ENCODE measurements at places on chromosomes 2 and 18.
A peak's percentile ranks its signal among the peaks of the same experiment; 100 is the strongest.

DNA sequence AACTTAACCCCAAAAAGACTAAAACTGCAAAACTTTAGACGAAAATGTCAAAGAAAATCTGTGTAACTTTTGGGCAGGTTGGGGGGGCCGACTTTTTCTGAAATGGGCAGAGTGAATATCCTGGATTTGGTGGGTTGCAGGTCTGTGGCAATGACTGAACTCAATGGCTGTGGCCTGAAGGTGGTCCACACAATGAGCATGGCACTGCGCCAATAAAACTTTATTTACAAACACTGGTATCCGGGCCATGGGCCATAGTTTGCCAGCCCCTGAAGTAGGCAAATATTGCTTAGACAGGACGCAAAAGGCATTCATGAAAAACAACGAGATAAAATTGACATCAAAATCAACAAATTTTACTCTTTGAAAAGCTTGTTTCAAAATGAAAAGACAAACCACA is 66.2 kb downstream of the RTP5 start:
- DNase-seq = no peak

GRCh38 chr2:161400076-161400475 is 16.0 kb upstream of the TBR1 start:
- DNase-seq = no peak

DNA sequence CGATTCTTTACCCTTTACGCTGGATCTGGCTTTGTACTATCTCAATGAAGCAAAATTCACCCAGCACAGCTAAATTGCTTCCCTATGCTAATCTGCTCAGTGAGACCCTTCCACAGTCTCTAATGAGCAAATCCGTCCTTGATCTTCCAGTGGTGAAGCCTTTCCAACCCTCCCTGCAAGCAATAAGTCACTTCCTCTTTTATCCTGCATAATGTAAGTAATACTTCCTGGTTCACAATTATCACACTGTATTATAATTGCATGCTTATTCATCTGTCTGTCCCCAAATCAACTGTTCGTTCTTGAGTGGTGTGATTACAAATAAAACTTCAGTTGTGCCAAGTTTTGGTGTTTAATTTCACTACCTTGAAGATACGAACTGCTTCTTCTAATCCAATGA is 404.0 kb downstream of the ADCYAP1 start:
- DNase-seq = no peak

DNA sequence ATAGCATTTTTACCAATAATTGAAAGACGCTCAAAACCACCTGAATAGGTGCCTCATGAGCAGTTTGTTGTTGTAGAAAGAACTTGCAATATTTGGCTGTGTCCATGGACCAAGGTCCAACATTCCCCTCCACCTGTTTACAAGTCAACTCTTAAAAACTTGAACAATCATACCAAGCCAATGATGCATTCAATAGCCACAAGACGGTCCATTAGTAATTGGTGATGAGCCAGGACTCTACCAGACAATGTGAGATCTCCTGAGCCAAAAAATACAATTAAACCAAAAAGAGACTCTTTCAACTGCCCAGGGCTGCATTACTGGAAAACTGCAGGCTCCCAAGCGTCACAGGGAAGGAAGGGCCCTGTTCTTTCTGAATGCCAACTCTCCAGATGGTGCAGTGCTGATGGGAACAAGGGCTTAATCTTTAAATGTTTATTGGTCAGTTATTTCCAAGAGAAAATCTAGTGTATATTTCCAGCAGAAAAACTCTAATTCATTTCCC is 118.8 kb upstream of the EPB41L3 start:
- DNase-seq = no peak

GRCh38 chr2:134522496-134523455 is 196.0 kb downstream of the TMEM163 start:
- no peak for DNase-seq

DNA sequence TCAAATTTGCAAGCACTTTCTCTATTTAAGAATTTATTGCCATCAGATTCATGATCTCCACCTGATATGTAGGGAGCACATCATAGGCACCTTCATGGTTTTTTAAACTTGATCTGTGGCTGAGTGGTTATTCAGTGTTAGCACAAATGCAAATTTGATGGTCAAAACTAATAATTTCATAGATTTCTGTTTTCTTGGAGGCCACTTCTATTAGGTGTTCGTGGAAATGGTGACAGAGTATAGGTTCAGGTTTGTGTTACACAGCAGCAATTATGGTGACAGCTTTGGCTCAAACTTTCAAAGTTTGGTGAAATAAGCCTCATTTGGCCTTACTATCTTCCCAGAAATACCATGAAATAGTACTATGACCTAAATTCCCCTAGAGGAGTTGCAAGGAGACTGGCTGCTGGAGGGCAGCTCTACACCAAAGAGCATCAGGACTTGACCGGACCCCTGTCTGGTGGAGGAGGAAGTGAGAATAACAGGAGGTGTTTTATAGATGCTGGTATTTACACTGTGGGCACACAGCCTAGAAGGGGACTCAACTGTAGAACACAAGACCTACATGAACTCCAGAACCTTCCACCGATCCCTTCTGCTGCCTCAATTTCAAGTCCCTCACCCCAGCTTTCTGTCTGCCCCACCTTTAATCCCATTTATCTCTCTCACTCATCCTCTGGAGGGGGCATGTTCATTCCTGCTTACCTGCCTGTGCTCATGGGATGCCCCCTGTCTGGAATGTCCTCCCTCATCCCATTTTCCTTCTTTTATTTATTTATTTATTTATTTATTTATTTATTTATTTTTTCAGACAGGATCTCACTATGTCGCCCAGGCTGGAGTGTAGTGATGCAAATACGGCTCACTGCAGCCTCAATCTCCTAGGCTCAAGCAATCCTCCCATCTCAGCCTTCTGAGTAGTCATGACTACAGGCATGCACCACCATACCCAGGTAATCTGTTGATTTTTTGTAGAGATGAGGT is 132.9 kb upstream of the SIX2 start:
- DNase-seq = no peak

DNA sequence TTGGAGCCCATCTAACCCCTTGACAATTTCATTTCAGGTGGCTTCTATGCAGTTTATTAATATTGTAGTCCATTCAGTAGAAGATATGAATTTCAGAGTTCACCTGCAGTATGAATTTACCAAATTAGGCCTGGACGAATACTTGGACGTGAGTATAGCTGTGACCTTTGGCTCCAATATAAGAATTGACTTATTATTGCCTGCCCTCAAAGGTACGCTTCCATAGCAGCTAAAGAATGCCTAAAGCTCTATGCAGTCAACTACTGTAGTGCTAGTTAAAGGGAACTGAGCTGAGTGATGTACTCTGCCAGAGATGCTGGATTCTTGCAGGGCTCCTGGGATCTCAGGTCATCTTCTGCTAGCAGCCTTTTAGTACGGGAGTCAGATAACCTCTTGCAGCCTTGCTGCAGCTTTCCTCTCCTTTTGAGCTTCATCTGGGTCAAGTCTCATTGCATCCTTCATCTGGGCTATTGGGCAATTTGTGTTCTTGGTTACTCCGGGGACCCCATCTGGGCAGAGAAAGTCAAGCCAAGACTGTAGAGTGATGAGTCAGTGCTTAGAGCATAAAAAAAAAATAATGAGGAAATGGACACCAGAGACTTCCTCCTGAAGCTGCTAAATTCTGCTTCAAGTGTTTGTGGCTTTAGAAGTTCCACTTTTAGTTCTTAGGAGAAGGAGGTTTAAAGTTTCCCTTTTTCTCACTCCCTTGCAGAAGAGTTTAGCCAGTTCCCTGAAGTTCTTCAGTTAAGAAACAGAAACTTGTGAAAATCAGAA is 105.6 kb downstream of the PRPF40A start:
- no peak for DNase-seq

DNA sequence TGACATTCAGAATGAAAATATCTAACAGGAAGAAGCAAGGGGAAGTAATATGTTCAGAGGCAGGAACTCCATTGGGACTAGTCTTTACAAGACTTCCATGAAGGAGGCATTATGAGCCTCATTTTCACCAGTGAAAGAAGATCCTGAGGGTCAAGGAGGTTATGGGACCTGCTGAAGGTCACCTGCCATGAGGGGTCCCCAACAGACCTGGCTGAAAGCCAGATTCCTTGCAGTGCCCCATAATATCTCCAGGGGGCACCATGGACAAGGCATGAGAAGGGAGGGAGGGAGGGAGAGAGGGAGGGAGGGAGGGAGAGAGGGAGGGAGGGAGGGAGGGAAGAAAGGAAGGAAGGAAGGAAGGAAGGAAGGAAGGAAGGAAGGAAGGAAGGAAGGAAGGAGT is 27.9 kb downstream of the XDH start:
- no peak for DNase-seq

- DNase-seq = no peak
Observed at GRCh38 chr2:197453914-197454398, 604 bp downstream of the COQ10B start.

- DNase-seq = no peak
Observed at GRCh38 chr2:7280790-7281189, 363.6 kb downstream of the RNF144A start.

- DNase-seq = no peak
Observed at GRCh38 chr18:63258749-63259566, 60.6 kb downstream of the BCL2 start.

- DNase-seq = no peak
Observed at GRCh38 chr2:12755384-12755783, 38.6 kb downstream of the TRIB2 start.

DNA sequence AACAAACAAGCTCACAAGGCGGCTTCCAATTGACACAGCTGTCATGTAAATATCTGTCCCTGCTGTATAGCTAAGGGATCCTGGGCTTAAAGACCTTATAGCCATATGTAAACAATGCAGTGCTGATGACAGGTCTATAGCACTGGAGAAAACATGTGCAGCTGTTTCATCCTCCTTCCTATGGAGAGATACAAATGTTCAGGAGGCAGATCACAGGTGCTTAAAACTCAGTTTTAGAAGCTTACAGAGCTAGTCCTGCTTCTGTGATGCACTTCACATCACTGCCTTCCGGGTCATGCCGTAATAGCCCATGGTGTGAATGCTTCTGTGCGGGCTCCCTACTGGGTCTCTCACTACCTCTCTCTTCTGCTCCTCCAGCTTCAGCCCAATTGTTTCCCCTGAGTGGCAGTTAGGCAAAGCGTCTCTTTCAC is 262.4 kb upstream of the CHST9 start:
- no peak for DNase-seq

DNA sequence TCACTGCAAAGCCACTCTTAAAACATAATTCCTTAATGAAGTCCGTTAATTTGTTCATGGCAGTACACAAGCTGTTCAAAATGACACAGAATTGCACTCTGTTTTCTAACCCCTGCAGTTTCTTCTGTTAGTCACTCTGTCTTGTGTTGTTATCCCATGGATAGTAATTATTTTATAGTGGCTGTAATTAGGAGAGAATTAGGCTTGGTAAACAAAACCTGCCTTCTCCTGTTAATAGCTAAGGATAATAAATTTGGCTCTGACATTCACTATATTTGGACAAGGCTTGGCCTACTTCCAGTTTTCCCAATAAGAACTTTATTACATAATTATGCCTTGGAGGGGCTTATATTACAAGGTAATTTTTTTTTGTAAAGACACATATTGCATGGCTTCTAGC is 330.3 kb upstream of the FIGN start:
- no peak for DNase-seq

DNA sequence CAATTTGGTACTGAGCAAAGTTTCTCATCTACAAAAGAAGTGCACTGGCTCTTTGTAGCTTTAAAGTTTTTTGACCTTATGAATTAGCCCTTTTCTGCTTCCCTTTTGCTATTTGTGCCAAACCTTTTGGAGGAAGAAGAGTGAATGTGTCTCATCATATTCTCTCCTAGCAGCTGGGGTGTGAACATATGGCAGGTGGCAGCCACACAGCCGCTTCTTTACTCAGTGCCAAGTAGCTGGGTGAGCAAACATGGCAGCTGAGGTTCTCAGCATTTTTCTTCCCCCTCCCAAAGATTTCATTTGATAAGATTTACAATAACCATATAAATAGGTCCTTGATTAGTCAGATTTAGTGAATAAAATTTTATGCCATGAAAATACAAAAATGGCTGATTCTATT is 46.7 kb upstream of the STK17B start:
- no peak for DNase-seq

DNA sequence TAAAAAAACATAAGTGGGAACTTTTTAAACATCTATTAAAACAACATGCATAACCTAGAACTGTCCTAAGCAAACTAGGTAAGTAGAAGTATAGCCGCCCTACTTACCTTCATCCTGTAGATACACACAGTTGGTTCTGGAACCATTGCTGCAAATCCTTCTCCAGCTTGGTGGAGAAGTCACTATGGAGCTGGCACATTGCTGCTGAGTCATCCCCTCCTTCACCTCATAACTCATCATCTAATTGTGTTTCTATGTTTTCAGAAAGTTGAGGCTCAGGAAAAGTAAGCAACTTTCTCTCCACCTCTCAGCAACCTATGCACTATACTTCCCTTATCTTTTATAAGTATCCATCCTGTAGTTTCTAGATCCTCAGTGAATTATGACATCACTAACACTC is 269.8 kb upstream of the MMADHC start:
- no peak for DNase-seq

GRCh38 chr2:56266761-56267414 is 83.1 kb downstream of the CCDC85A start:
- no peak for DNase-seq

DNA sequence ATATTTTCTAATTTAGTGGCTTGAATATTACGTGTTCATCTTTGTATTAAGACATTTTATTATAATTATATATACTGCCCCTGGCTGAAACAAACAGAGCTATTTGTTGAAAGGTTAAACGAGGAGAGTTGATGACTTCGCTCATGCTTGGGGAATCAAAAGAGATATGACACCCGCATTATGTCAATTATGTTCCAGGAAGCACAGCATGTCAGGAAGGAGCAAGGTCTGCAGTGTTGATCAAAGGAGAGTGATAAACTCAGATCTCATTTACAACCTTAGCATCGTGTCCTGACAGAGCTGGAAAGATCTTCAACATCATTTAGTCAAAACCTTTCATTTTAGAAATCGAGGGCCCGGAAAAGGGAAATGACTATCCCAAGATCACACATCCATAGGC is 510.1 kb downstream of the TDRD15 start:
- no peak for DNase-seq

GRCh38 chr2:100980046-100980445 is 22.0 kb upstream of the RPL31 start:
- DNase-seq = no peak

GRCh38 chr2:142112757-142113221 is 18.0 kb downstream of the LRP1B start:
- no peak for DNase-seq

GRCh38 chr2:72130659-72131360 is 16.9 kb downstream of the CYP26B1 start:
- DNase-seq = no peak

GRCh38 chr2:235937087-235937486 is 231.1 kb downstream of the GBX2 start:
- no peak for DNase-seq

- DNase-seq = no peak
Observed at GRCh38 chr2:203814661-203815540, 52.7 kb upstream of the CTLA4 start.

- DNase-seq = peak; percentile 49
Observed at GRCh38 chr18:48161191-48161910, 230.9 kb upstream of the SMAD2 start.

GRCh38 chr2:221346411-221346810 is 225.7 kb downstream of the EPHA4 start:
- DNase-seq = no peak

All from stimulated activated CD8-positive, alpha-beta memory T cell treated with anti-CD3 and anti-CD28 coated beads, Interleukin-15, amount 100 ng/mL, for 24 hours (primary cell).